SHP77 treated with DMSO at 0.1 percent for 48 hours (cell line): ENCODE measurements at places on chromosomes 1 and 21.

DNA sequence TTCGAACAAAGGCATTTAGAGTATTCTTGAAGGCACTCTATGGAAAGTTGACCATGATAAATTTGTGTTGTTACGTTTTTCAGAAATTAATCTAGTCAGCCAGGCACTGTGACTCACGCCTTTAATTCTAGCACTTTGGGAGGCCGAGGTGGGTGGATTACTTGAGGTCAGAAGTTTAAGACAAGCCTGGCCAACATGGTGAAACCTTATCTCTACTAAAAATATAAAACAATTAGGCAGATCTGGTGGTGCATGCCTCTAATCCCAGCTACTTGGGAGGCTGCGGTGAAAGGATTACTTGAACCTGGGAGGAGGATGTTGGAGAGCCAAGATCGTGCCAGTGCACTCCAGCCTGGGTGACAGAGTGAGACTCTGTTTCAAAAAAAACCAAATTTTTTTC lies 130.6 kb upstream of the BRINP3 start:
- no peak for DNase-seq

GRCh38 chr1:93712741-93713140 lies 31.1 kb upstream of the BCAR3 start:
- DNase-seq, result no peak

GRCh38 chr1:41784531-41785274 lies 134.0 kb downstream of the HIVEP3 start:
- no peak for DNase-seq

GRCh38 chr1:224564454-224565084 lies 51.5 kb upstream of the CNIH3 start:
- no peak for DNase-seq

DNA sequence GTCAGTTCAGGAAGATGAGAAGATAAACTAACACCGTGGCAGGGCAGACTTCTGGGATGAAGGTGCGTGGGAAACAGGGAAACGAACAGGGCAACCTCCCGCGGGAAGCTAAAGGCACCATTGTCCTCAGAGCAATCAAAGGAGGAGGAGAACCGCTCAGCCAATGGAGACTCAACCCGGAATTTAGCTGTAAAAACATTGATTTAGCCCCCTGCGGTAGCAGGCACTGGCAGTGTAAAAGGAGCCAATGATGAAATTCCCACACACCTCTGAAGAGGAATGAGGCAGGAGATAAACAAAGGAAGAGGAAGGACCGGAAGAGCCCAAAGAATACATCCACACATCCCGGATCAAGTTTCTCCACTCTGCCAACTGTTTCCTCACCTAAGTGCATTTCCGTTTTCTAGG lies 19.5 kb downstream of the HLCS start:
- no peak for DNase-seq

DNA sequence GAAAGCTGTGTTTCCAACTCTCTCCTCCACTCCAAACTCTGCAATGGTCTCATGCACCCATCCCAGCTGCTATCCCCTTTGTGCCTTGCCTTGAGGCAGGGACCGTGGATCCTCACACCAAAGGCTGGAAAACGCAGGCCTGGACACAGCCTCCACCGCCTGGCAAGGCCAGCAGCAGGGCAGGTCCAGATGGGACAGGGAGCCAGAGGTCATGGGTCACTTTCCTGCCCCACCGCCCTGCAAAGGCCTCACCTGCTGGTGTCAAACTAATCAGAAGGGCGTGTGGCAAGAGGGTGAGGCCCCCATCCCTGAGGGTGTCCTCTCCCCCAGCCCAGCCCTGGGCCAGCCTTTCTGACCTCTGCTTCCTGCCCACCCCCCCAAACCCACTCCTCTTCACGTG lies 106.3 kb downstream of the PAX7 start:
- no peak for DNase-seq

- no peak for DNase-seq
These were observed 352.0 kb downstream of the NUF2 start for GRCh38 chr1:163673759-163674151.

GRCh38 chr1:3545363-3546047 lies 65.8 kb downstream of the MEGF6 start:
- DNase-seq, result no peak

DNA sequence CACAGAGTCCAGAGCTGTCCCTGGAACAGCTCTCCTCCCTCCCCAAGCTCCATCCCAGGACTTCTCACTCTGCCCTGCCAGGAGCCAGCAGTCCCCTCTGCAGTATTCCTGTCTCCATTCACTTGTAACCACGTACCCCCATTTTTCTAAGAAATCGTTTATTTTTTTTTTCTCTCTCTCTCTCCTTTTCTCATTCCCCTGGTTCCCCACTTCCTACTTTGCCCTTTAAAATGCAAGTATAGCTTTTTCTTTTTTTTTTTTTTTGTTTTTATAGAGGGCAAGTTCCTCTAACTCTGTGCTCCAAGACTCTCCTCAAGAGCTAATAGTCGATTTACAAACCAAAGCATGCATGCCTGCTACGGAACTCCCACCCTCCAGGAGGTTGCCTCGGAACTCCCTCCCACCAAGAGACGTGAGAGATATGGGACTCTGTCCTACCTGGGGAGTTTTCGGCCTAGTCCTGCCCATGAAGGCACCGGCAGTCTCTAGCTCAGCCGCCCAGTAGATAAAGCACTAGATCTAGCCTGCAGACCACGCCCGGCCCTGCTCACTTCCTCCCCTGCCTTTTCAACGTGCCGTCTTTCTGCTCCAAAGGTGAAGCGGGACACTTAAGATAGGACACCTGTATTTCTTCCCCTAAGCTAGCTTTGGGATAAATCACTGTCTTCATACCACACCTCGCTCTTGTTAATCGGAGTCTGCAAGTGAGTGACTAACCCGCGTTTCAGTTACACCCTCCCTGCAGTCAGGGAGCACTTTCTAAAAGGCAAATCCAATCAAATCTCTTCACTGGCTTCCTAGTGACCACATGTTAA lies 27.7 kb downstream of the TNFRSF9 start:
- no peak for DNase-seq

- no peak for DNase-seq
These were observed 13.6 kb downstream of the STYXL2 start for GRCh38 chr1:167107456-167107855.

DNA sequence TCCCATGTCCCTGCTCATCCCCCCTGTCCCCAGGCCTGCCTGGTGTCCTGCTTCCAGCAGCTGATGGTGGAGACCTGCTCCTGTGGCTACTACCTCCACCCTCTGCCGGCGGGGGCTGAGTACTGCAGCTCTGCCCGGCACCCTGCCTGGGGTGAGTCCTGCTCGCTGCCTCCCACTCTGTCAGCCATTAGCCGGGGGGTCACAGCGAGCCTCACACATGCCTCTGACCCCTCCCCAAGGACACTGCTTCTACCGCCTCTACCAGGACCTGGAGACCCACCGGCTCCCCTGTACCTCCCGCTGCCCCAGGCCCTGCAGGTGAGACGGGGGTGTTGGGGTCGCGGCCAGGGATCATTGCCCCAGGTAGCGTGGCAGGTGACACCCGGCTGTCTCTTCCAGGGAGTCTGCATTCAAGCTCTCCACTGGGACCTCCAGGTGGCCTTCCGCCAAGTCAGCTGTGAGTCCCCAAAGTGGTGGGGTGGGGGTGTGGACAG lies 10.0 kb downstream of the SCNN1D start:
- DNase-seq, result no peak

GRCh38 chr1:38727684-38728584 lies 131.6 kb downstream of the RRAGC start:
- DNase-seq, result no peak

- peak; percentile 38 for DNase-seq
These were observed 4.9 kb upstream of the NPL start for GRCh38 chr1:182784556-182785171.

DNA sequence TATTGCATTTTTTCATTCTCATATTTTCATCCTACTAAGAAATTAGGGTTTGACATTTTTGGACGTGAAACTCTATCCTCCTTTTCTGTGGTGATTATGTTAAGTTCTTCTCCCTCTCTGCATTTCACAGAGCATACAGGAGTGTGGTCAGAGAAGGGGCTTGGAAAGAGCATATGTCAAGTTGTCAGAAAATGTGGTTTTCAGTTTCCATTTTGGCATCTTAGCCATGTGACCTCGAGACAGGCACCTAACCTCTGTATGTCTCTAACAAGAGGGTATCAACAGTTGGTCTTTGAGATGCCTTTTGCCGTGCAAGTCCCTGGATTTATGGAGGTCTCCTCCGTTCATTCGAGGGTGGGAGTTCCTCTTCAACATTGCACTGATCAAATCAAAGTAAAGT lies 140.7 kb downstream of the CYYR1 start:
- DNase-seq, result no peak

- DNase-seq, result no peak
These were observed 2.9 kb downstream of the FLVCR1 start for GRCh38 chr1:212860713-212861581.

DNA sequence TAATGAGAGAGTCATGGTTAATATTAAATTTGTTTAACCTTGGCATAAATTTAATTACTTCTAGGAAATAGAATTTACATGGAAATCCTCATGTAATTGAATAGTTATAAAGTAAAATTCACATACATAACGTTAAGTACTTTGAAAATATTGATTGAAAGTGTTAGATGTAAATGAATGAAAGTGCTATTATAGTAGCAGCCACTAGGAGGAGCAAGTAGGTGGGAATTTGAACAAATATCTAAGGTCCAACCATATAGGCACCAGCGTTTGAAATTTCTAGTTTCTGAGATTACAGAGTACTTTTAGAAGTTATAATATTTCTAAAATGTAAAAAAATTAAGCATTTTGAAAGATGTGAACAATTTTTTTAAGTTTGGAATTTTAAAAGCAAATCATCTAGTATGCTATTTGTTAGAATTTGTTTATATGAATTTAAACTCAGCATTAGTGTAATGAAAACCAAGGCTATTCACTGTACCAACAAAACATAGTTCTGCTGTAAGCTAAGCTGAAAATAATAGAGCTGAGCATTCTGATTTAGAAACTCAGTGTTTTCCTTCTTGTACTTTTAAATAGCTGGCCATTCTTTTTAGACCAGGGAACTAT lies 3.3 kb downstream of the B3GALT2 start:
- peak; percentile 61 for DNase-seq

GRCh38 chr1:34896612-34897011 lies 32.8 kb downstream of the DLGAP3 start:
- no peak for DNase-seq

DNA sequence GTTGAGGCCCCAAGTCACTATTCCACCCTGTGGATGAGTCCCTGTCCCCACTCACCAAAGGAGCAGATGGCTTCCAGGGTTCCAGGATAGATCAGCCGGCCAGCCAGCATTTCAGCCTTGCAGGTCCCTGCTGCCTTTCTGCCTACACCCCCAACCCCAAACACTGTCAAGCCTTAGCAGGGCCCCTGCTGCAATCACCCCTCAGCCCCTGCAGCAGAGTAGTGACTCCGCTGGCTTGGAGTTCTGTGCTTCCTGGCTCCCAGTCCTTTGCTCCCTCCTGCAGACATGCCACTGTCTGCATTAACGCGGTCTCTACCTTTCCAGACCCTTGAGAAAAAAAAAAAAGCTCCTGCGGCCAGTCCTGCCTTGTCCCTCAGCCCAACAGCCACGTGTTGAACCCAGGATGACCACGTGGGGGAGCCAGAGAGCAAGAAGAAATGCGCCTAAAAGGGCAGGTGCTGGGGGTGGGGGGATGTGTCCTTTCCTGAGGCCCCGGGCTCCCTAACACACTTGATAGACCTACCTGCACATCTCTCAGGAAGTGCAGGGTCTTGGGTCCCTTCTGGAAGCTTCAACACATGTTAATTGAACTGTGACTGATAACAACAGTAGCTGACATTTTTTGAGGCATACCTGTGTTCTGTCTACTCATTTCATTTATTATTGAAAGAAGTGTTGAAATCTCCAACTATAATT lies 37.4 kb downstream of the RASSF5 start:
- DNase-seq, result no peak

- no peak for DNase-seq
These were observed 2.4 kb downstream of the SPSB1 start for GRCh38 chr1:9294910-9295636.

DNA sequence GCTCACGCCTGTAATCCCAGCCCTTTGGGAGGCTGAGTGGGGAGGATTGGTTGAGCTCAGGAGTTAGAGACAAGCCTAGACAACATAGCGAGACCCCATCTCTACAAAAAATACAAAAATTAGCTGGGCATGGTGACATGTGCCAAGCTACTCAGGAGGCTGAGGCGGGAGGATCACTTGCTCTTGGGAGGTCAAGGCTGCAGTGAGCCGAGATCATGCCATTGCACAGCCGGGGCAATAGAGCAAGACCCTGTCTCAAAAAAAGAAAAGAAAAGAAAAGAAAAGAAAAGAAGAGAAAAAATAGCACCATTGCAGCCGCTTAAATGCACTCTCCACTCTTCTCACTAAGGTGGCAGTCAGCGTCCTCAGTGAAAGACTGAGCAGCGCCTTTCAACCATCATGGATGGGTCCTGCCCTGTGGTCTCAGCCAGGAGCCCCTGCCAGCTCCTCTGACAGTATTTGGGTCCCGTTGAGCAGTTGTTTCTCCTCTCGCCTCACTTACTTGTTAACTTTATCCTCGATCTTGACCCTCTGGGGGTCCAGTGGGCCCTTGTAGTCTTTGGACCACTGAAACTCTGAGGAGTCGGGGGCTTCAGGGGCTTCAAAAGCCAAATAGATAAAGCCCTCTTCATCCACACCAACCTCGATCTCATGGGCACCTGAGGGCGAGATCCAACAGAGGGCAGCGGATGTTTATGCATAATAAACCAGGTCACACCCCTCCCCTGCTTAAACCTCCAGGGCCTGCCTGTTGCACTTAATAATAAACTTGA lies 36.9 kb downstream of the MYOM3 start:
- no peak for DNase-seq

GRCh38 chr1:174990382-174990999 lies 9.3 kb upstream of the CACYBP start:
- DNase-seq, result peak; percentile 42

DNA sequence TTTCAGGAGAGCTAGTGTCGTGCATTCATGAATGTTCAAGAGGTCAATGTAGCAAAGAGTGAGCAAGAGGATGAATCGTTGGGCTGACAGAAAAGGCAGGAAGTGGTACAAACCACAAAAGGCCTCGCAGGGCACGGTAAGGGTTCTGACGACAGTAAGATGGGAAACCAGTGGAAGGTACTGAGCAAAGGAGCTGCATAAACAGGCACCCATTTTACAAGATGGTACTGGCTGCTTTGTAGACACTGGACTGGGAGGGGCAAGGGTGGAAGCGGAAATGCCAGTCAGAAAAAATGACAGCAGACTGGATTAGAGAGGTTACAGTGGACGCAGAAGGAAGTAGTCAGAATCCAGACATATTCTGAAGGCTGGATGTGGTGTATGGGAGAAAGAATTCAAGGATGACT lies 123.5 kb downstream of the PTPN14 start:
- DNase-seq, result peak; percentile 25

- no peak for DNase-seq
These were observed 50.6 kb upstream of the MRPS6 start for GRCh38 chr21:34022627-34023335.

DNA sequence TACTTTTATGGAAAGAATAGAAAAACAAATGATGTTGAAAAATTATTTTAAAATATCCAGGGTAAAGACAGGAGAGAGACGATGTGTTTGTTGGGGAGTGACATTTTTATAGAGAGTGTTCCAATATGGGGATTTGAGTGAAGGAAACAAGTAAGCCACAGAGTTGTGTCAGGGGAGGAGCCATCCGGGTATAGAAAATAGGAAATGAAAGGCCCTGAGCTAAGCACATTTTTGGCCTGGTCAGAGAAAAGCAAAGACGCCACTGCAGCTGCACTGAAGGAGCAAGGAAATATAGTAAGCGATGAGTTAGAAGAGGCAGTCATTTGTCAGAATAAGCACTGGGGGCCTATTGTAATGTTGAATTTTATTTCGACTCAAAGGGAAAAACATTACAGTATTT lies 107.3 kb upstream of the ADGRL4 start:
- DNase-seq, result no peak
